ENCODE measurements at places on chromosomes 2 and 18.
A peak's percentile ranks its signal among the peaks of the same experiment; 100 is the strongest.

- peak; percentile 65 for DNase-seq
Measured at GRCh38 chr18:5582076-5582475, 38.3 kb upstream of the EPB41L3 start.

GRCh38 chr2:28002181-28002580 is 111.7 kb downstream of the BABAM2 start:
- DNase-seq: no peak

- peak; percentile 15 for DNase-seq
Measured at GRCh38 chr2:61853086-61853846, 594 bp downstream of the FAM161A start.

DNA sequence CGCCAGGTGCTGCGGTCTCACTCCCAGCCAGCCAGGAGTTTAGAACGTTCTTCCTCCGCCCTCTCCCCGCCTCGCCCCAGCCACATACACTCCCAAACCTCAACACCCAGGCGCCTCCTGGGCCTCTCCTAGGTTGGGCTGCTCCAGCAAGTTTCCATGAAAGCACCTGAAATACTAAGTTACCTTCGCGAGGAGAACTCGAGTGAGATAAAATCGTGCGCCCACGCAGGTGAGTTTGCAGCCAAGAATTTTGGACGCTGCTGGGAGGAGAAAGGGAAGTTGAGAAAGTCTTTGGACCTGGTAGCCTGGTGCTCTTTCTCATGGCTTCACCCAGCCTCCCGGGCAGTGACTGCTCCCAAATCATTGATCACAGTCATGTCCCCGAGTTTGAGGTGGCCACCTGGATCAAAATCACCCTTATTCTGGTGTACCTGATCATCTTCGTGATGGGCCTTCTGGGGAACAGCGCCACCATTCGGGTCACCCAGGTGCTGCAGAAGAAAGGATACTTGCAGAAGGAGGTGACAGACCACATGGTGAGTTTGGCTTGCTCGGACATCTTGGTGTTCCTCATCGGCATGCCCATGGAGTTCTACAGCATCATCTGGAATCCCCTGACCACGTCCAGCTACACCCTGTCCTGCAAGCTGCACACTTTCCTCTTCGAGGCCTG is at the start of gene GPR39:
TSS of gene GPR39 (plus strand) at position 83 of the 673 bp plus-strand sequence.
- DNase-seq: no peak

GRCh38 chr2:24930768-24931167 is 10.7 kb upstream of the ADCY3 start:
- DNase-seq: no peak

All from ELF-1 (cell line).